Amygdala (tissue), 56 donors: ENCODE measurements at places on chromosomes 6 and 20.

DNA sequence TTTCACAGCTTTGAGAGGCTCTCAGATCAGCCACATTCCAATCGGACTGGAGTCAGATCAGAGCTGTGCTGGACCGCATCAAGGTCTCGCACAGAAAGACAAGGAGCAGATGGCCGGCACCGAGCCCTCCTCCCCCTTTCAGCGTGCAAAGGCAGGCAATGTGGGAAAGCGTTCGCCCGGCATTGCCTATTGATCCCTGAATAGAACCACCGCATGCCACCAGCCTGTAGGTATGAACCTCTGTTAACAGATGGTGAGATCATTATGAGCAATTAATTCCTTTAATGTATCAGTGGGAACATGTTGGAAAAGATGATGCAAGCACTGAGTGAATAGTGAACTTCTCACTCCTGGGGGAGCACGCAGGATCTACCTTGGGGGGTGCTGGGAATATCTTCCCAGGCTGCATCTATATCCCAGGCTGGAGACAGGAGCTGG, 117.5 kb upstream of the ID4 start:
- DNase-seq, result no peak

- DNase-seq, result no peak
Measured at GRCh38 chr6:167405778-167406532, 81.1 kb downstream of the TTLL2 start.

- no peak for DNase-seq
Measured at GRCh38 chr6:79239536-79240168, 5.2 kb upstream of the HMGN3 start.

- DNase-seq, result no peak
Measured at GRCh38 chr6:72757048-72757447, 135.2 kb downstream of the KCNQ5 start.

DNA sequence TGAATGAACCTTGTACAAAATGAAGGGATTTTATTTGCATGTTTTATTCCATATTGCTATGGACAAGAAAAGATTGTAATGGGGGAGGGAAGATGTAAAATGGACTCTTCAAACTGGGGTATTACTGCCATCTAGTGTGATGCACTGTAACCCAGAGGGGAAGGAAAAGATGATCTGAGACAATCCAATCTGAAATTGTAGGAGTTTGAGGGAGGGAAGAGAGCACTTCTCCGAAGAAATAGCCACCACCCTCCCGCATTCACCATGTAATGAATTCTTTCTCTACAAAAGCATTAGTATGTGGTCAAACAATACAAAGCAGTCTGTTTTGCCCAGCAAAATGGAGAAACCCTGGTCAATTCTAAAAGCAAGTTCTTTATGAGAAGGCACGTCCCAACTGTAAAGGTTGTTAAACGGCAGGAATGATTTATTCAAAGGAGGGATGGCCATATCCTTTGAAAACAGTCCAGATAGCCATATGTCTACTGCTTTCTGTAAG, 679.5 kb upstream of the NRSN1 start:
- no peak for DNase-seq

- DNase-seq, result no peak
Measured at GRCh38 chr20:15705975-15706374, 867.3 kb downstream of the KIF16B start.

DNA sequence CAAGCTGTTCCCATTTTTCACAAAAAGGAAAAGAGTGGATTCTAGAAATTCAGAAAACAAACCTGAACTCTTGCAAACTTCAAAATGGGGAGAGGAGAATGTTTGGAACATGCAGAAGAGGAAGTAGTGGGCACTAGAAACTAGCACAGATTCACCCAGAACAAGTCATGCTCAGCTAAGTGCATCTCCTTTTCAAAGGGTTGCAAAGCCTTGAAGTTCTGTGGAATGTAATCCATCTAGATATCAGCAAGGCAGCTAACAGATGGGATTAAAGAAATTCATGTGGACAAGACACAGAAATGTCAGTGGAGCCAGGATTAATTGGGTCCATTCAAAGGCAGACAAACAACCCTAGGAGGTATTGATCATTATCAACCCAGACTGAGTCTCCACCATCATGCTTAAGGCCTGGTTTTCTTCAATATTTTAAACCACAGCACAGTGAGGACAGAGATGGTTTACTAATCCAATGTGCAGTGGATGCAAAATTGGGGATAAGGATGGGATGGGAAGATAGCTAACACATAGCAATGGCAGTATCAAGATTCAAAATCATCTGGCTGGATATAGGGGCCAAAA, 31.3 kb downstream of the KCNK5 start:
- no peak for DNase-seq
